IPS DF 6.9 (cell line): ENCODE measurements at places on chromosomes 7 and 10.

DNA sequence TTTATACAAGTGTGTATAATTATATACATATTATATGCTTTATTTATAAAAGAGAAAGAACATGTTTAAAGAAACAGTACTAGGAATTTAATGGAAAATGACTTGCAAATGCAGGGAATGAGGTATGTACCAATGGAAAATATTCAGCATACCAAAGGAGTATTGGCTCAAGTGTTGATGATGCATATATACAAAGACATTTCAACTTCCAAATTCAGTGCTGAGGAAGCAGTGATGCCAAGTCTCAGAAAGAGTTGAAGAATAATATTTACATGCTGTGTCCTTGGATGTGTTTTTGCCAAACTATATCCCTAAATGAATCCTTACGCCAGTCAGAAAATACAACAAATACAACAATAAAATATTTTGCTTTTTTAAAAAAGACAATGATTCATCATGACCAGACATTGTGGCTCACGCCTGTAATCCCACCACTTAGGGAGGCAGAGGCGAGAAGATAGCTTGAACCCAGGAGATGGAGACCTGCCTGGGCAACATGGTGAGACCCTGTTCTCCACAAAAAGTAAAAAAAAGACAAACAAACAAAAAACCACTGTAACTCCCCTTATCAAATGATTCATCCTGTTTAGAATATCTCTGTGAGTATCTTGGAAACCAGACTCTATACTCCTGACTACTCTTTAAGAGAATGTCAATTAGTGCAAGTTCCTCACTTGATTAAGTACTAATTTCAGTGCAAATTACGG is 157.2 kb downstream of the CHRM2 start:
- DNase-seq, result no peak

DNA sequence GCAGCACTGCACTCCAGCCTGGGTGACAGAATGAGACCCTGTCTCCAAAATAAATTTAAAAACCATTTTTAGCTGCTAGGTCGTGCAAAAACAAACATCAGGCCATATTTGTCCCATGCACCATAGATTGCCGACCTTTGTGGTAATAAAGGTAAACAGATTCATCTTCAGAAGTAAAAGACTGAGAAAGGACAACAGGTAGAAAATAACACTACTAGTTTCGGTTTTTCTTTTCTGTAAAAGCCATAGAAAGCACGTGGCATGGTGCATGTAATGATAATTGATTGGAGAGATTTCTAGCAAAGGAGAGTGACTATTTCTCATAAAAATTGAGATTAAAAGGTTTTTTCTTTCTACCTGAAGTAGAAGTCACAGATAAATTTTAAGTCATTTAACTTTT is 93.9 kb downstream of the DNAH11 start:
- no peak for DNase-seq

- no peak for DNase-seq
Observed at GRCh38 chr7:40749877-40750276, 615.1 kb downstream of the SUGCT start.

- no peak for DNase-seq
Observed at GRCh38 chr7:118573085-118573484, 348.6 kb downstream of the ANKRD7 start.

GRCh38 chr10:51918440-51918839 is 219.0 kb upstream of the CSTF2T start:
- DNase-seq, result no peak

DNA sequence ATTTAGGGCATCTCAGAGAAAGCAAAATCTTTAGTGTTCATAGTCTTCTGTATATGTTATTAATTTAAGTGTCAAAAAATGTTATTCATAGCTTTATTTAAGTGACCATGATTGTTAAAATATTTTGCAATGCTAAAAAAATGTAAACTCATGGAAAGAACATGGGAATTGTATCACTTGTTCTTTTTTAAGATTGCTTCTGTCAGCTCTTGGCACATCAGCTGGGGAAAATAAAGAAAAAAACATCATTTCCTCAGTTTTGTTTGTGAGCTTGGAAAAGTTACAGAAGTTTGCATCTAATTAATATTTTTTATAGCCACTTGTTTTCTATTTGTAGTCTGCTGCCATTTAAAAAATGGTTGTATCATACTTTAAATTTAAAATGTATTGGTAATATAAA is 285.9 kb upstream of the CSTF2T start:
- no peak for DNase-seq

GRCh38 chr7:130734815-130735716 is 1.1 kb upstream of the KLF14 start:
- no peak for DNase-seq

DNA sequence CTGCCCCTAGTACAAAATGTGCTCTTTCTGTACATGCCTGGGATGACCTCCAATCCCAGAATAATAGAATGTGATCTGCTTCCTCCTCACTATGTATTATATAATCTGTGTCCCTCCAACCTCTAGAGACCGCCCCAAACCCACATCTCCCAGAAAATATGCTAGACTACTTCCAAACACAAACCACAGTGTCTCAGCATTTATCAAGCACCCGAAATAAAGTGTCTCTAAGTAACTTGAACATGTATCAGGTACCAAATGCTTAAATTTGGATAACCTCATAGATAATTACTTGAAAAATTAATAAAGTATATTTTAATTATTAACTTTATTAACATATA is 16.1 kb downstream of the LYZL1 start:
- DNase-seq, result no peak

- no peak for DNase-seq
Observed at GRCh38 chr7:100603726-100604027, 1.5 kb downstream of the PCOLCE start.

- DNase-seq, result no peak
Observed at GRCh38 chr7:87113077-87113476, 39.2 kb upstream of the DMTF1 start.

GRCh38 chr7:138527746-138528223 is 67.7 kb downstream of the TRIM24 start:
- peak; percentile 9 for DNase-seq

- DNase-seq, result no peak
Observed at GRCh38 chr10:47143072-47143471, 156.9 kb upstream of the GDF10 start.

- DNase-seq, result no peak
Observed at GRCh38 chr7:137985897-137986251, 16.0 kb downstream of the CREB3L2 start.

GRCh38 chr7:29839302-29839701 is 33.0 kb downstream of the WIPF3 start:
- no peak for DNase-seq

DNA sequence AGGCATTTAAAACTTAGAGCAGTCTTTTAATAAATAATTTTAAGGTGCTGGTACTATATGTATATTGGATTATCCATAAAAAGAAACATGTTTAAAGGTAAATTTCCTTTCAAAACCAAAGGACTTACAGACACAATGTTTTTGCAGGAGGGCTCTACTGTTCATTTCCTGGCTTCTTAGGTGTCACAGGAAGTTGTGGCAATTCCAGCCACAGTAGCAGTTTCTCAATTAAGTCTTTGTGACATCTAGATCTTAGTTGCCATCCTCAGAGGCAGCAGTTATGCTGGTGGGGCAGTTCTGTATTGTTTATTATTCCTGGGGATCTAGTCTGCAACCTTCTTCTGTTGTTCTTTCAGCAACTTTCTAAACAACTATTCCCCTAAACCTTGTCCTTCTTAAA is 460.1 kb downstream of the MAGI2 start:
- no peak for DNase-seq

DNA sequence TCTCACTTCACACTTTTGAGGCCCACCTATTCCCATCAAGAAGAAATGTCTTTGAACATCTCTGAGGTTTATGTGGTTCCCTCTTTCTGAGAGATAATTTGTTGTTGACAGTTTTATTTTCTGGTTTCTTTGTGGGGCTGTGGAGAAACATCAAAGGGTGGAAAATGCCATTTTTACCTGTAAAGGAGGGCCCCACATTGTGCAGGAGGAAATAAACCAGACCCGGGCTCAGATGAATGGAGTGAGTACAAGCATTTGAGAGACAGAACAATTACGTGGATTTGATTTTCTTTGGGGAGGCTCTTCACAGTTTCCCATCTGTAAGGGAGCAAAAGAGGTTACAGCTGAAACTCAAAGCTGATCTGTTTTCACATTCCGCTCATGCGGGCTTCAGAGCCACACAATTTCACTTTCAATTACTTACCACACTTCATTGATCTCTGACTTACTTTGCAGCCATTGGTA is 29.8 kb downstream of the ITPRIP start:
- no peak for DNase-seq

DNA sequence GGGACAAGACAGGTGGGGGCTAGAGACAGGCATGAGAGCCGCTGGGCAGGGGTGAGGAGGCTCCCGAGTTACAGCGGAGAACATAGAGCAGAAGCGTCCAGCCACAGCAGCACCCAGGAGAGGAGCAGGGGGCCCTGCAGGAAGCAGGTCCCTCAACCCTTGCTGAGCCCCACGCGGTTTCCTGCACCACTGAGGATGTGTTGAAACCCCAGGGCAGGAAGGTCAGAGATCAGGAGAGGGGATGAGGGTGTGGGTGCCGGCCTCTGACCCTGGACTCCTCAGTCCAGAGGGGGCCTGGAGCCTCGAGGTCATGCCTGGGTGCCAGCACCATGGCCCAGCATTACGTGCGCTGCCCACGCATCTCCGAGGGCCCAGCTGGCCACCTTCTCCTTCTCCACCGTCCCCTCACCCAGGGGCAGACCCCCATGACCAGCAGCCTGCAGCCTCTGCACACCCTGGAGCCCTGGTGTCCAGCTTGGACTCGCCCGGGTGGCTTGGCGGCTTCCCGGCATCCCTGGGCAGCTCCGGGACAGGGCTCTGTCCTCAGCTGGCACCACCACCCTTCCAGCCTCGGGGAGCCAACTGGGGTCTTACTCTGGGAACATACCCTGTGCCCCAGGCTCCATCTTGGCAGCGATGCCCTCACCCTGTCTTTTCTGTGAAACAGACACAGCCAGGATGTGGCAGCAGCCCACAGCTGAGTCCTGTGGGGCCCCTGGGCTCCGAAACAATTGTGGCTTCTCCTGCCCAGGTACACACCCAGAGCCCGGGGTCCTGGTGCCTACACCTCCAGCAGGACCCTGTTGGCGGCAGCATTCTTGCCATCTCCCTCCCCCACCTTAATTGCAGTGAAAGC is 52.0 kb downstream of the STK32C start:
- DNase-seq, result no peak

- no peak for DNase-seq
Observed at GRCh38 chr10:117134306-117135025, 3.6 kb downstream of the VAX1 start.

DNA sequence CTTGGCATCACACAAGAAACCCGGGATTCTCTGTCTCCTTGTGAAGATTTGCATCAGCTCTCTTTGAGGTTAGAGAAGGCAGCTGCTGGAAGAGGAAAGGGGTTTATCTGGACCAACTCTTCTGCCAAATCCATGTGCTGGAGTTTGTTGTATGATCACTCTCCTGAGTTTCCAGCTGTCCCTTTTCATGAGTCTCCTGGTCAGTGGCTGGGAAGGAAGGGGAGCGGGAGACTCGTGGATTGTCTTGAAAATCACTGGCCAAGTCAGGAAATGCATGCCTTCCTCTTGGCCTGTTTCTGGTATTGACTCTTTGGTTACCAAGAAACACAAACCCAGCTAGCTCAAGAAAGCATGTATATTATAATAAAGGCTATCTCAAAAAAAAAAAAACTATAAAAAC is 38.8 kb downstream of the TACR2 start:
- DNase-seq, result no peak

- no peak for DNase-seq
Observed at GRCh38 chr10:113058523-113059370, 108.7 kb downstream of the TCF7L2 start.

DNA sequence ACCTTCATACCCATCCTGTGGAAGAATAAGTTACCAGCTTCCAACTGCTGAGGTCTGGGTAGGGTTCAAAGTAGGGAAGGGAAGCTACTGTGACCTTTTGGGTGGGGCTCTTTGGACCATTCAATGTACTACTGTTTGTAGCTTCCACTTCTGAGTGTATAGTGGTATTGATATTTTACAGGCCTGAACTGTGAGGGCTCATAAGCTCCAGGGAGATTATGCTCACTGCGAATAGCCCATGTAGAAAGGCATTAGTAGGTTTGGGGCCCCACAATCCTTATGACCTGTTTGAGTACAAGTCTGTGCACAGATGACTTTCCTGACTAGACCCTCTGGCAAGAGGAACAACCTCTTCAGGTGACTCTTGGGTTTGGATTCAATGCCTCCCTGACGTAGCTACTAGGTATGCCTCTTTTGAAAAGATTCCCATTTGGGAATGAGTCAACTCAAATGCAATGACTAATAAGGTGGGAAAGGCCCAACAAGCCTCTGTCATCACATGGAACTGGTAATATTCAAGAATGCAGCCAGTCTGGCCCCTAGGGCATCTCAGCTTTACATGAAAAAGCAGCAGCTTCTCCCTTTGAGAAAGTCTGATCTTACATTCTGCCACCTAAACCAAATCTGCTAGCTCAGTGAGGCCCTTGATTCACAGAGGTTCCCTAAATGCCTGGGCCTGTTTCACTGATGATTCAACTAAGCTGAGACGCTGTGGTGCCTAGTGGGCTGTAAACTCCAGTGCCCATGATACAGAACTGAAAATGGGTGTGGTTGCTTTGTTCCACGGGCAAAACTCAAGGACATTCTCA is 79.8 kb downstream of the ABI1 start:
- no peak for DNase-seq

DNA sequence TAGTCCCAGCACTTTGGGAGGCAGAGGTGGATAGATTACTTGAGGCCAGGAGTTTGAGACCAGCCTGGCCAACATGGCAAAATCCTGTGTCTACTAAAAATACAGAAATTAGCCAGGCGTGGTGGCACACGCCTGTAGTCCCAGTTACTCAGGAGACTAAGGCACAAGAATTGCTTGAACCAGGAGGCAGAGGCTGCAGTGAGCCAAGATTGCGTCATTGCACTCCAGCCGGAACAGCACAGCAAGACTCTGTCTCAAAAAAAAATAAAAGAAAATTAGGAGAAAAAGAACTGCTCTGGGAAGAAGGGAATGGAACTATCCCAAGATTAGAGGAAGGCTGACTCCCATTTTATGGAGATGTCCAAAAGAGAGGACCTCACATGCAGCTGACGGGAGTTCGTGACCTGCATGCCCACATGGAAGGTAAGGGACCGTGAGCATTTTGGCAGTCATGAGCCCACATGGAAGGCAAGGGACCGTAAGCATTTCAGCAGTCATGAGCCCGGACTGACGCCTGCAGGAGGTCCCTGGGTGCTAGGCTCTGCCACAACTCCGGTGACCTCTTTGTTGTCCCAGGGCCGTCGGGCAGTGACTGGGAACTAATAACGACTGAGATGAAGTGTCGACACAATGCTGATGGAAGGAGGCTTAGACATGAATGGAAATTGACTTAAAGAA is 18.6 kb upstream of the GTPBP4 start:
- no peak for DNase-seq

- DNase-seq, result no peak
Observed at GRCh38 chr10:12353399-12354242, 4.3 kb downstream of the CAMK1D start.

DNA sequence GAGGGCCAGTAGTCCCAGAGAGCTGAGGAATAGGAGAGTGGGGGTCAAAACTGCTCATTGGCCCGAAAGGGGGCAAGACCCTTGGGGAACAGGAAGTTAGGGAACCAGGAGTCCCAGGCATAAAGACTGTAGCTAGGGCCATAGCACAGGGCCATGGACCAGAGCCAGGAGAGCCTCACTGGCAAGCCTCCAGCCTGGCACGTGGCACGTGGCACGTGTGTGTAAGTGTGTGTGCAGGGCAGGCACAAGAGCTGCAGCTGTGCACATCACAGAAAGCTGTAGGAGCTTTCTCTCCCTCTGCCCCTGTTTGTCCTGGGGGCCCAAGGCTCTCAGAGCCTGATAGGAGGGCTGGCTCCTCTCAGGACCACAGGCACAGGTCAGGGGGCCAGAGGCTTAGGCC is 47.8 kb upstream of the SLF2 start:
- DNase-seq, result no peak
